T-helper 2 cell treated with Interferon-gamma antibody and Interleukin-4, amounts not matched to agents 5 μg/mL and 100 μg/mL, for 36 hours (primary cell): ENCODE measurements at places on chromosomes 5 and 9.
A peak's percentile ranks its signal among the peaks of the same experiment; 100 is the strongest.

- no peak for DNase-seq
- H3K4me3 ChIP-seq = no peak overlapping the region
Measured at GRCh38 chr5:89728750-89729149, 680.8 kb downstream of the CETN3 start.

GRCh38 chr5:157348049-157348400, 82.1 kb downstream of the CYFIP2 start:
- peaks cover 78% of the 10 kb centered on the region for H3K36me3 ChIP-seq
- peaks cover 27% of the 10 kb centered on the region for H3K4me1 ChIP-seq
- H3K4me3 ChIP-seq = no peak overlapping the region
- H3K27ac ChIP-seq = no peak overlapping the region
- no peak for DNase-seq
- no peaks in the 10 kb centered on the region for H3K27me3 ChIP-seq

GRCh38 chr5:179803651-179804554, 2.8 kb downstream of the MGAT4B start:
- peaks cover 23% of the 10 kb centered on the region for H3K4me1 ChIP-seq
- H3K27me3 ChIP-seq = no peaks in the 10 kb centered on the region
- H3K27ac ChIP-seq = peak overlapping the region; percentile 24
- H3K4me3 ChIP-seq = peak overlapping the region; percentile 89

- H3K4me3 ChIP-seq = peak within 1 kb of the TSS; percentile 88
- DNase-seq = peak; percentile 94
- H3K4me1 ChIP-seq = peaks cover 27% of the 10 kb centered on the region
- no peaks in the 10 kb centered on the region for H3K27me3 ChIP-seq
- H3K36me3 ChIP-seq = peaks cover 25% of the 10 kb centered on the region
Measured at GRCh38 chr5:138352071-138352721, at the start of gene KDM3B. Gene KDM3B (plus strand): TSS chr5:138352685. CDS start chr5:138352796, 111 bp downstream.

DNA sequence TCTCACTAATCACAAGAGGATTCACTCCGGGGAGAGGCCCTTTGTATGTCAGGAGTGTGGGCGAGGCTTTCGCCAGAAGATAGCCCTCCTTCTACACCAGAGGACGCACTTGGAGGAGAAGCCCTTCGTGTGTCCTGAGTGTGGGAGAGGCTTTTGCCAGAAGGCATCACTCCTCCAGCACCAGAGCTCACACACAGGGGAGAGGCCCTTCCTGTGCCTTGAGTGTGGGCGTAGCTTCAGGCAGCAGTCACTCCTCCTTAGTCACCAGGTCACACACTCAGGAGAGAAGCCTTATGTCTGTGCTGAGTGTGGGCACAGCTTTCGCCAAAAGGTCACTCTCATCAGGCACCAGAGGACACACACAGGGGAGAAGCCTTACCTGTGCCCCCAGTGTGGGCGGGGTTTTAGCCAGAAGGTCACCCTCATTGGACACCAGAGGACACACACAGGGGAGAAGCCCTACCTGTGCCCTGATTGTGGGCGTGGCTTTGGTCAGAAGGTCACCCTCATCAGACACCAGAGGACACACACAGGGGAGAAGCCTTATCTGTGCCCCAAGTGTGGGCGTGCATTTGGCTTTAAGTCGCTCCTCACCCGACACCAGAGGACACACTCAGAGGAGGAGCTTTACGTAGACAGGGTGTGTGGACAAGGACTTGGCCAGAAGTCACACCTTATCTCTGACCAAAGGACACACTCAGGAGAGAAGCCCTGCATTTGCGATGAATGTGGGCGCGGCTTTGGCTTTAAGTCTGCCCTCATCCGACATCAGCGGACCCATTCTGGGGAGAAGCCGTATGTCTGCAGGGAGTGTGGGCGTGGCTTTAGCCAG, 27.8 kb downstream of the NUTM2F start:
- H3K27me3 ChIP-seq = no peaks in the 10 kb centered on the region
- H3K4me1 ChIP-seq = no peaks in the 10 kb centered on the region
- H3K36me3 ChIP-seq = peaks cover 9% of the 10 kb centered on the region
- H3K4me3 ChIP-seq = no peak overlapping the region

DNA sequence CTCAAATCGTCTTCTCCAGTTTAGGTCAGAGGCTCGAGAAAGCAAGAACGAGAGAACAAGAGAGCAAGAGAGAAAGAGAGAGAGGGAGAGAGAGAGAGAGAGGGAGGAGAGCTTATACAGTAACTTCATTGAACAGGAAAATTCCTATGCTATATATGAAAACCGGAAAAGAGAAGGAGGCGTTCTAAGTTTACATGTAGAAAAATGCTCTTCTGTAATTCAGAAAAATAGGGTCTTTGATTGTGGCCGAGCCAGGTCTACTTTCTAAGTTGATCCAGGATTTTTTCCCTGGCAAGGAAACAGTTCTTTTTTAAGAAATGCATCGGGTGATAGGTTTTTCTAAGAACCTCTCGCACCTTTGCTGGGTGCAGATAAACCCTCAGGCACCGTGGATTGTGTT, 29.5 kb downstream of the COL15A1 start:
- H3K27me3 ChIP-seq = peaks cover 24% of the 10 kb centered on the region
- no peak overlapping the region for H3K4me3 ChIP-seq
- H3K27ac ChIP-seq = no peak overlapping the region
- peaks cover under 1% of the 10 kb centered on the region for H3K4me1 ChIP-seq
- H3K36me3 ChIP-seq = no peaks in the 10 kb centered on the region

- no peak overlapping the region for H3K4me3 ChIP-seq
- peaks cover 2% of the 10 kb centered on the region for H3K4me1 ChIP-seq
- DNase-seq = no peak
- H3K27ac ChIP-seq = no peak overlapping the region
Measured at GRCh38 chr5:10789021-10789420, 28.0 kb upstream of the DAP start.

DNA sequence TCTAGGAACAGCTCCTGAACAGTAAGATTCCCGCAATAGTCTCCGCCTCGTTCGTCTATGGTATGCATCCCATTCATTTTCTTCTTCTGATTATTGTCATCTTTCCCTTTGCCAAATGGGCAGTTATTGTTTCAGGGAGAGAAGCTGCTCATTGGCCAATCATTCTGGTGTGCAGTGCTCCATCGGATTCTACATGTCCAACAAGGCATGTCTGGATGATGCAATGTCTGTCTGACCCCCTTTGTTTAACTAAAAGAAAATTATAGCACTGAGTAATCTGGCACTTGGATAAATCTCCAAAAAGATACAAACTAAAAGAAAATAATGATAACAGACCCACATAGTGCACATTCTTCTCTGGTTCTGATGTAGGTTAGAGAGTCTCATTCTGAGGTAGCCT, 515.6 kb upstream of the DMAC1 start:
- no peaks in the 10 kb centered on the region for H3K27me3 ChIP-seq
- no peak for DNase-seq
- H3K27ac ChIP-seq = no peak overlapping the region
- no peaks in the 10 kb centered on the region for H3K4me1 ChIP-seq
- H3K36me3 ChIP-seq = no peaks in the 10 kb centered on the region

DNA sequence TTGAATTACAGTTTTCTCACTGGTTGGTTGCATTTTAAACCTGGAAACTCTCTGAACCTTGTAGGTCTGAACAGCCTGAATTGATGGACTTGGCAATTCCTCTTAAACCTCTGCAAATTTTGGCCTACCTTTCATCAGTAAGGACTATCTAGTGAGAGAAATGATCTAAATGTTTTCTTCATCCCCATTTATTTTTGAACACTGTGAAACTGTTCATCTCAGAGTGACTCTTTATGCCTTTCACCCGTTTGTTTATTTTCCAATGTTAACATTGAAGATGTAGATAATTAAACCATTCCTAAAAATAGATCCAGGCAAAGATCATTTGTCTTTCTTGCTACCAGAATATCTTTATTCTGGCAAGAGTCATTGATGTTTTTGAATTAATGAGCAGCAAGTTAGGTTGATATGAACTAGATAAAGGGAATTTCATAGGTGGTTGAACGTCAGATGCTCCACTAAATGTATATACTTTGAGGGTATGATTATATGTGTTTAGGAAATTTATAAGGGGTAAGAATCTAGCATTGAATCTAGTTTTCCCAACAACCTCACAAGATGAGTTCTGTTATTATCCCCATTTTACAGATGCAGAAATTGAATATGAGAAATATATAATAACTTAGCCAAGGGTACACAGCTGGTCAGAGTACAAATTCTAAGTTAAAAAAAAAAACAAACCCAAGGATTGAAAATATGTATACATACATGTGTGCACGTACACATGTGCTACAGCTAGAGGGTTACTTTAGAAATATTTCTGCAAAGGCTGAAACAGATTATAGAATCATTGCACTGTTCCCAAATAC, 3.4 kb downstream of the CPEB4 start:
- no peaks in the 10 kb centered on the region for H3K27me3 ChIP-seq
- H3K4me3 ChIP-seq = peak overlapping the region; percentile 47
- peaks cover 38% of the 10 kb centered on the region for H3K4me1 ChIP-seq
- no peak overlapping the region for H3K27ac ChIP-seq
- DNase-seq = no peak
- H3K36me3 ChIP-seq = peaks cover 6% of the 10 kb centered on the region

DNA sequence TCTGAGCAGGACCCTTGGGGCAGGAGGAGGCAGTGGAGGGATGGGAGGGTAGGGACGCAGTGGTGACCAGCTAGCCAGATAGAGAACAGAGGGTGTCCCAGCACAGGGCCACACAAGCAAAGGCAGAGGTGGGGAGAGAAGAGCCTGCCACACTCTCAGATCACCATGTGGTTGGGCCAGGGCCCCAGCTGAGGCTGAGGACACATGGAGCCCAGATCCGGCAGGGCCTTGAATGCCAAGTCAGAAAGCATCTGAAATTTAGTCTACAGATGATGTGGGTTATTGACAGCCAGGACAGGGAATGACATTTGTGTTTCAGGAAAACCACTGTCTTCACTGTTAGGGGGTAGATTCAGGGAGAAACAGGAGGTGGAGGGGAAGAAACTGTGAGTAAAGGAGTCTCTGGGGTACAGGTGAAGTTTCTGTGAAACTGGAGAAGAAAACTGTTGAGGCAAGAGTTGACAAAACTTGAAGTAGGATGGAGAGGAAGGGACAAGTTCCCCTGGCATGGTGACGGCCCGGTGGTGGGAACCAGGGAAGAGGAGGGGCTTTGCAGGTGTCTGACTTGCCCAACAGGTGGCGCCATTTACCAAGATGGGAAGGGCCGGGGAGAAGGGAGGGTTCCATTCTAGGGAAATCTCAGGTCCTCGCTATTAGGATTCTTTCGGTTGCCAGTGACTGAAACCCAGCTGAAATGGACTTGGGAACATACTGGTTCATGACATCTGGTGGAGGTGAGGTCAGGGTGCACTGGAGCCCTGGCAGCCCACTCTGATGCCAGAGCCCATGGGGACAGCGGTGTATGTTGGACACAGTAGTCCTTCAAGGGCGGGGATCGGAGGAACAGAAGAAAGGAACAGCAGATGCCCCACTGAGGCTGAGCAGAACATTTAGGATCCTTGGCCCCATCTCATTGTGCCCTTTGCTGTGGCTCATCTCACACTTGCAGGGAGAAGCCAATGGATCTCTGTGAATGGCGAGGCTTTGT, 100.1 kb downstream of the KCNIP1 start:
- peak; percentile 13 for DNase-seq
- no peaks in the 10 kb centered on the region for H3K36me3 ChIP-seq
- H3K4me3 ChIP-seq = no peak overlapping the region
- H3K27ac ChIP-seq = no peak overlapping the region
- no peaks in the 10 kb centered on the region for H3K4me1 ChIP-seq
- H3K27me3 ChIP-seq = peaks cover 7% of the 10 kb centered on the region

DNA sequence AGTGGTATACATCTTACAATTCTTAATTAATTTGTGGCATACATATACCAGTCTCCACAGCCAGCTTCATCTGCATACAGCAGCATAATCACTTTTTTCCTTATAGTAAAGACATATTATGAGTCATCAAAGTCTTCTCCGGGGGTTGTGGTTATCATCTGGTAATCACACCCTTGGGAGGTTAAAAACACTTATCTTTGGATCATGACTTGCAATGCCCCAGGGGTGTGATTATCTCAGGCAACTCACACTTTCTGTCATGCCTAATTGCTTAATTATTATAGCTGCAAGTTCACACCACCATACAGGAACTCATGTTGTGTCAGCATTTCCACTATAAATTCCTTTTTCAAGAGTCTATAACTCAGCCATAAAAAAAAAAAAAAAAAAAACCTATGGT, 218.4 kb downstream of the ANXA1 start:
- no peaks in the 10 kb centered on the region for H3K36me3 ChIP-seq
- no peak overlapping the region for H3K27ac ChIP-seq
- no peak overlapping the region for H3K4me3 ChIP-seq
- H3K27me3 ChIP-seq = no peaks in the 10 kb centered on the region
- H3K4me1 ChIP-seq = no peaks in the 10 kb centered on the region
- DNase-seq = no peak

DNA sequence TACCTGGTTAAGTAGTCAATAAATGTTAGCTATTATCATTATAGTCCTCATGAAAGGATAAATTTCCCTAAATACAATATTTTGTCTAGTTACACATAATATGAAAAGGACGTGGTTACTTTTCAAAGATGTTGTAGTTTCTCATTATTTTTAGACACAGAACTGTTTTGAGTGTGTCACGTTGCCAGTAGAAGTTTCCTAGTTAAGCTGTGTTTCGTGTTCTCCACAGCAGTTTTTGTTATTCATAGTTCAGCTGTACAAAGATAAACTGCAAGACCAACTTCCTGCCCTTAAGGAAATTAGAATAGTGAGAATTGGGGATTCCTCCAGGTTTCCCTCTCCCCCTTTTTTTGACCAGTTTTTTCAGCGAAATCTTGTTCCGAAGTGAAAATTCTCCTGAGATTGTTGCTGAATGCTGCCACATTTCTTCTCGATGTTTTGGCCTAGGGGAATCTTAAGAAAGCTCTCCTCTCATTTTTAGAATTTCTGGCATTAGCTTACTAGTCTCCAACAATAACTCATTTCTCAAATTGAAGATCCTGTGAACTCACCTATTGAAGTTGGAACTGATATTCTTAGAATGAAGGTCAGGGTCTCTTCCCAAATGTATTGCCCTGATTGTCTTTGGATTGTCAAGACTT, 176.1 kb downstream of the PAM start:
- H3K4me3 ChIP-seq = no peak overlapping the region
- H3K4me1 ChIP-seq = no peaks in the 10 kb centered on the region
- no peak for DNase-seq

- DNase-seq = no peak
- no peaks in the 10 kb centered on the region for H3K27me3 ChIP-seq
- H3K36me3 ChIP-seq = no peaks in the 10 kb centered on the region
Measured at GRCh38 chr5:164475339-164475977, 970.0 kb downstream of the MAT2B start.

GRCh38 chr5:94832685-94833084, 214.2 kb downstream of the SLF1 start:
- no peaks in the 10 kb centered on the region for H3K36me3 ChIP-seq
- no peak for DNase-seq
- H3K4me3 ChIP-seq = no peak overlapping the region
- H3K4me1 ChIP-seq = peaks cover 4% of the 10 kb centered on the region
- peaks cover 14% of the 10 kb centered on the region for H3K27me3 ChIP-seq
- no peak overlapping the region for H3K27ac ChIP-seq
